PC-9 (cell line): ENCODE measurements at places on chromosomes 7 and 10. TPM values are rescaled to one million over a fixed set of nuclear protein-coding genes. Genes with fewer than 3 reads are reported as not detected.

GRCh38 chr10:55929291-55929690 lies 431.8 kb downstream of the ZWINT start:
- DNase-seq = no peak

GRCh38 chr7:151249034-151249731 lies 689 bp upstream of the SMARCD3 start:
- DNase-seq = no peak

DNA sequence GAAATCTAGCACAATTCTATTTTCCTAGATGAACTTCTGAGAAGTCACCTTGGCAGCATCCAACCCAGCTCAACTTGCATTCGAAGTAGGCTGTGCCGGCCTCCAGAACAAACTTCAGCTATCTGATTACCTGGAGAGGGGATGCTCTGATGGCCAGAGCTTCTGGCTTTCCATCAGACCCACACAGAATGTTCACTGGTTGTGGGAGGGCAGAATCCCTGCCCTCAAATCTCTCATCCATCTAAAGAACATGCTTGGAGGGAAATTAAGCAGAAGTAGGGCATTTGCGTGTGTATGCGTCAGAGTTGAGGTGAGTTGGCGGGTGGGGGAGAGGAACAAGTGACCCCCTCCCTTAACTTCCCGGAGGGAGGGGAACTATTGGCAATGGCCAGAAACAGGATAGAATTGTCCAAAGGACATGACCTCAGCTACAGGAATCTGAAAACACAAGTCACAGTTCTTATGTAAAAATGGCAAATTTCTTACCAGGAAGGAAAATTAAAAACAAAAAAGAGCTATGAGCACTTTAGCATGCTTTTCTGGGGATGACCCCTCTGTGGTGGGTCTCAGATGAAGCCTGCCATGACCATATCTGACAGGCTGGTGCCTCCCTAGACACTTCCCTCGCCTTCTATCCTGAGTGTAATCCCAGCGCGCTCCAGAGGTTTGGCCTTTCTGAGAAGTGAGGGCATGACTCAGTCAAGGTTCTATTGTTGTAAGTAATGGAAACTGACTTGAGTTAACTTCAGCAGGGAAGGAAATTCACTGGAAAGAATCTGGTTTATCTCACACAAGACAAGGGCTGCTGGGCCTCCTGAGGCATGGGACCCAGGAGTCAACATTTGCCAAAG lies 278.8 kb downstream of the RPS24 start:
- no peak for DNase-seq

GRCh38 chr10:24901686-24902399 lies 50.6 kb downstream of the PRTFDC1 start:
- peak; percentile 69 for DNase-seq

DNA sequence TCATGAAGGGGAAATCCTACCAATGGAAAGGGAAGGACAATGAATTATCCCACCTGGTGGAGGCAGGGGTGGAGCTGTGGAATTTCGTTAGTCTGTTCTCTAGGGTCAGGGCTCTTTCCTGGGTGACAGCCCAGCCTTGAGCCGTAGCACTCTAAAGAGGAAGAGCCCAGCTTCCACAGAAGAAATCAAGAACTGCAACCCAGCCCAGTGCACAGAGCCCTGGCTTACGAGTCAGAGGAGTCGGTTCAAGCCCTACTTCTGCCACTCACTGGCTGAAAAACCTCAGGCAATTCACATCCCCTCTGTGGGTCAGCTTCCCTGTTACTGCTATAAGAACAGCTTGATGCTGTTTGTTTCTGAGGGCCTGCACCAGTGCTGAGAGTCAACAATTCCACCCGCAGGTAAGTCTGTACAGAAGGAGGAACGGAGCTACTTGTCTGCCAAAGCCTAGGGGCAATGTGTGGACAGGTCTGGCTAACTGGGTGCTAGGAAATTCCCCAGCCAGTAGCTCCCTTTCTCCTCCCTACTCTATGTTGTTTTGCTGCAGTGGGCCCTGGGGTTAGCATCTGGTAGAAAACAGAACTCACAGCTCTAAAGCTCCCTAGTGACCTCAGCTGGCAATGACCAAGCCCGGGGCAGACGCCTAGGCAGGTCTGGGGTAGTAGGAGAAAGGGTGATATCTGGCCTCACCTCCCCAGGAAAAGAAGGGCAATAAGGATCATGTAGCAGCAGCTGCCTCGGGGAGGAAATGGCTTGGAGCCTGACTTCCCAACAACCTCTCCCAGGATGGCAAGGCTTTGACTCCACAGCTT lies 3.3 kb downstream of the AVPI1 start:
- DNase-seq = peak; percentile 43

DNA sequence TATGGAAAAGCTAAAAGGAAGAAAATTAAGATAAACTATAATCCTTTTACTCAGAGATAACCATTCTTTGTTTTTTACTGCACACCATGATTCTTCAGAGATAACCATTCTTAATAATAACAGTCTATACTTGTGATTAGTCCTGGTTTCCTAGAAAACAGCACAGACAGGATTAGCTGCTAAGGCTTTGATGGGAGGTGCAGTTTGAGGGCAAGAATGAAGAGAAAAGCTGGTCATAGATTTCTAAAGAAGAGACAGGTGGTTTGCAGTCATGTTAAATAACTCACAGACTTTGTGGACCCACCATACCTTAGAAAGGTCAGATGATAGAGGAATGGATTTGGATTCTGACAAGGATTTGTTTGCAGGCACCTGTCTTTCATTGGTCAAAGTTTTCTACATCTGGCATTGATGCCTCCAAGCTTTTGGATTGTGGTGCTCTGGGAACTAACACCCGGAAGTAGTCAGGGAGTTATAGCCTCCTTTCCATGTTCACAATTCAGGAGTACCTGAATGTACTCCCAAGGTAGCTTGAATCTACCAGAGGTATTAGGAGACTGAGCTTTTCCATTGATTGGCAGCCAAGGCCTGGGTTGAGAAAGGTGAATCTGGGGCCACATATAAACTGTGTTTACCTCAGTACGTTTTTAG lies 3.7 kb downstream of the SMC3 start:
- no peak for DNase-seq

DNA sequence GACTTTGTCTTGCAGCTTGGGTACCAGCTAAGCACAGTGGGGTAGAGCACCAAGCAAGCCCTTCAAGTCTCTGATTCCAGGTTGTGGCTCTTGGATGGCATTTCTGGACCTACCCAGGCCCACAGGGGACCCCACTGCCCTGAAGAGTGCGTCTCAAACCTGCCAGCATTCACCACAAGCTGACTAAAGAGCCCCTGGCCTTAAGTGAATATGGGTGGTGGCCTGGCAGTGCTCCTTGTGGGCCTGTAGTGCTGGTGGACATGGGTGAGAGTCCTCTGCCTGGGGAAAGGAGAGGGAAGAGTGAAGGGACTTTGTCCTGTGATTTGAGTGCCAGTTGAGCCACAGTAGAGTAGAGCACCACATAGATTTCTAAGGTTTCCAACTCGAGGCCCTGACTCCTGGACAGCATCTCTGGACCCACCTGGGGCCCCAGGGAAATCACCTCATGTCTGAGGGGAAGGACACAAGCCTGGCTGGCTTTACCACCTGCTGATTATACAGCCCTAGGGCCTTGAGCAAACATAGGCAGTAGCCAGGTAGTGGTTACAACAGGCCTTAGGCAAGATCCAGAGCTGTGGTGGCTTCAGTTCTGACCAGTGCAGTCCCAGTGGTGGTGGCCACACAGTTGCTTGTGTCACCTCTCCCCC lies 23.7 kb downstream of the GSDME start:
- peak; percentile 66 for DNase-seq

DNA sequence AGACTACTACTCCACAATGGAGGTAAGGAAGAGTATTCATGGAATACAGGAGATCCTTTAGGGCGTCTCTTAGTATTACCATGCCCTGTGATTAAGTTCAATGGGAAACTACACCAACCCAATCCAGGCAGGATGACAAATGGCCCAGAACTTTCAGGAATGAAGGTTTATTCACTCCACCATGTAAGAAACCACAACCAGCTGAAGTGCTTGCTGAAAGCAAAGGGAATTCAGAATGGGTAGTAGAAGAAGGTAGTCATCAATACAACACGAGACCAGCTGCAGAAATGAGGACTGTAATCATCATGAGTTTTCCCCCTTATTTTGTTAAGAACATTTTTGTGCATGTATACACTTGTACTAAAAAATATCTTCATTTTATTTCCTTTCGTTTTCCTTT lies 76.6 kb downstream of the GPR37 start:
- no peak for DNase-seq

DNA sequence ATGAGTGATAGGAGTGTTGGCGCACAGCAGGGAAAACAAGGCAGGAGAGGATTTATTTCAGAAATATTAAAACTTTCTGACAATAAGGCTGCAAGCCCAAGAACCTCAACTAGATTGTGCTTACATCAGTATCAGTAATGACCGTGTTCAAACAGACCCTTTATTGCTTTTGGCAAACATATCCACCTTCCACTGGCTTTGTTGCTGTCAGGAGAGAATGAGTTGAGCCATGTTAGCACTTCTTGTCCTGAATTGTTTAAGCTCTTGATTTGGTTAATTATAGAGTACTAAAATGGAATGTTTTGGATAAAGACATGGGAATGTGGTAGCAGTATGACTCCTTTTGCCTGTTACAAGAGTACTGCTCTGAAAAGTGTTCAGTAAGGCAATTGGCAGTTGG lies 3.8 kb downstream of the AHCYL2 start:
- DNase-seq = no peak

GRCh38 chr10:63261496-63261895 lies 128.4 kb downstream of the NRBF2 start:
- DNase-seq = no peak

DNA sequence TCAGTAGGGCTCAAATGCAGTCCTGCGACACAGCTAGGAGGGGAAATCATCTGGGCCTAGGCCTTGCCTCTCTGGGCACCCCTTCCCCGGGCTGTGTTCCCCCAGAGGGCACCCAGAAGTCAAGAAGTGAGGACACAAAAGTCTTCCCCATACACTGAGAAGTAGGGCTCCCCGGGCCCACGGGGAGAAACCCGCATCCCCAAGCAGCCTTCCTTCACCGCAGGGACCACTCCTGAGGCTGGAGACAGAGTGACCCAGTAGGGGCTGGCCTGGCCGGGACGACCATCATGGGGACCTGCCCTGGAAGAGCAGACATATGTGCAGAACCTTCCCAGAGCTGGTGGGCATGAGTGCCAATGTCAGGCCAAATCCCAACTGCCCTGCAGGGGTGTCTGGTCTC lies 163.5 kb downstream of the GFRA1 start:
- no peak for DNase-seq

- DNase-seq = peak; percentile 88
These were observed 55.5 kb upstream of the LOXL4 start for GRCh38 chr10:98323221-98324164.

DNA sequence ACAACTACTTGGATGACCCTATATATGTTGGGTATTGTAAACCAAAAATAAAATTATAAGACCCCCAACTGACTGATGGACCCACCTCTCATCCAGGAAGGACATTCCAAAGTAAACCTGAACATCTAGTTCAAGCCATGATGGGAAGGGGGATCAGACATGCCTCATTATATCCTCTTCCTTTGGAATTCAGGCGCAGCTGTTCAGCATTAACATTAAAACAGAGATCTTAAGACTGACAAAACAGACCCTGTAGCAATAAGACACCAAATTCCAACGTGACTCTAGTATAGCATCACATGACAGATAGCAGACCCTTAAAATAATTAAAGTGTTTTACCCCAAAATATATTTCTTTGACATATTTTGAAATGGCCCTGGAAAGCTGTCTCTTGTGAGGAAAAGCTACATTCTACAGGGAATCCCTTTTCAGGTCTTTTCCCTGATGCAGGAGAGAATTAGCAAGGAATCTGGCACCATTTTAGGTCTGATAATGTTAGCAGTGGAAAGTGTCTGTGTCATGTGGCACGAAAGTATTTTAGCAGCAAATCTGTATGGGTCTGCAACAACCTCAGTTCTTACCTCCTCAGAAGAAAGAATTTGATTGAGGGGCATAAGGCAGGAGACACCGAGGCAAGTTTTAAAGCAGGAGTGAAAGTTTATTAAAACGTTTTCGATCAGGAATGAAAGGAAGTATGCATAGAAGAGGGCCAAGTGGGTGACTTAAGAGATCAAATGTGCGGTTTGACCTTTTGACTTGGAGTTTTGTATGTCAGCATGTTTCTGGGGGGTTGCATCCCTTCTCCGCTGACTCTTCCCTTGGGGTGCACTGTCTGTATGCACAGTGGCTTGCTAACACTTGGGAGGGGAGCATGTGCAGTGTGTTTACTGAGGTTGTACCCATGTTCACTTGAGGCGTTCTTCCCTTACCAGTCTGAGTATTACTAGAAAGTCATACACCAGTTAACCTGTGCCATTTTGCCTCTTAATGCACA lies 236.6 kb upstream of the PPP1R3A start:
- no peak for DNase-seq

GRCh38 chr10:68284062-68285001 lies 47.5 kb upstream of the HNRNPH3 start:
- no peak for DNase-seq

The EFCAB10 gene
- not detected in 2 replicates for total RNA-seq

The WDR86 gene
- 7.7 and 12.4 TPM in 2 replicates for total RNA-seq

The PTF1A gene
- total RNA-seq = not detected in 2 replicates

The MPP7 gene
- 0.35 and 0.55 TPM in 2 replicates for total RNA-seq

The CAV1 gene
- 850 and 1,077 TPM in 2 replicates for total RNA-seq

The C10orf62 gene
- 0.45 and 0.59 TPM in 2 replicates for total RNA-seq

The HKDC1 gene
- 173 and 178 TPM in 2 replicates for total RNA-seq

The NUTM2A gene
- total RNA-seq = 0.48 and 1.5 TPM in 2 replicates

The CLEC5A gene
- not detected in 2 replicates for total RNA-seq
